ENCODE measurements at places on chromosomes 4 and X.

DNA sequence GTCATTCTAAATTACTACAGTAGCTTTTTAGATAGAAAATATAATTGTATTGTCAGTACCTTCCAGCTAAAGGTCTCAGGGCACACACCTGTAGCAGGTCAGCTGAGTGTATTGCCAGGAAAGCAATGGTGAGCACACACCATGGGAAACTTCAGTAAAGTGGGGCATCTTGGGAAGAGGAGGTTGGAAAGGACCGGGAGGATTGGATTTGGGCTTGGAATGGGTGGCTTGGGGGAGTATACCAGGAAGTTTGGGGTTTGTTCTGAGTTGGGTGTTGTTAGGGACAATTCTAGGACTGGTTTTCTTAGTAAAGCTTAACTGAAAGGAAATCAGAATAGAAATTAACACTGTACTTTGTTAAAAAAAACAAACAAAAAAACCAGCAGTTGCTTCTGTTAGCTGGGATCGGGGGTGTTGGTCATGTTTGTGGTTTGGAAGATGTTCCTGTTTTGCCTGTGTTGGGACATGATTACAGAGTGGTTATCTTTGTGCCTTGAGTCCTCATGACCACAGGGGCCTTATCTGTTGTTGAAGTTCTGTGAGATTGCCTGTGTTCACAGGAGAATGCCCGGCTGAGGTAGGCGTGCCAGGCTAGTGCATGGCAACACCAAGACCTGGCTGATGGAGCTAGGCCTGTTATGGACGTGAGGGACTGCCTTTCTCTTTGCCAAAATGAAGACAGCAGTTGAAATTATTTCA, 35.1 kb downstream of the PRIMPOL start:
- peak; percentile 76 for DNase-seq

GRCh38 chr4:836750-837301, 10.9 kb upstream of the CPLX1 start:
- no peak for DNase-seq

GRCh38 chr4:80202741-80203553, 5.6 kb downstream of the PRDM8 start:
- peak; percentile 52 for DNase-seq

- DNase-seq, result no peak
Observed at GRCh38 chr4:186021461-186022167, 47.3 kb upstream of the TLR3 start.

- DNase-seq, result peak; percentile 22
Observed at GRCh38 chrX:97398030-97398551, 514.4 kb downstream of the RPA4 start.

- no peak for DNase-seq
Observed at GRCh38 chrX:86028681-86029080, 18.7 kb downstream of the CHM start.

GRCh38 chr4:170122252-170122651, 32.5 kb upstream of the AADAT start:
- no peak for DNase-seq

DNA sequence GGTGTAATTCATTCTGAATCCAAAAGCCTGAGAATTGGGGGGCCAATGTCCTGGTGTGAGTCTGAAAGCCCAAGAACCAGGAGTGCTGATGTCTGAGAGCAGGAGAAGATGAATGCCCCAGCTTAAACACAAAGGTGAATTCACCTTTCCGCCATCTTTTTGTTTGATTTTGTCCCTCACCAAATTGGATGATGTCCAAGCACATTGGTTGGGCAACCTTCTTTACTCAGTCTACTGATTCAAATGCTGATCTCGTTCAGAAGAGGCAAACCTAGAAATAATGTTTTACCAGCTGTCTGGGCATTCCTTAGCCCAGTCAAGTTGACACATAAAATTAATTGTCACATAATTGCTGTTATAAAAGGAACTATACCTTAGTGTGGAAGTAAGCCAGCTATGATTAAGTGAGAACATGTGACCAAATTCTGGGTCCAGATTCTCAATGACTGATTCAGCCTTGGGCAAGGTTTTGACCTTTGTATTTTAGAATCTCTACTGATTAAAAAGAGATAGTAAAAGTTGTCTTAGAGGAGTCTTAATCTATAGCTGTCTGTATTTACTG, 34.5 kb upstream of the SLC4A4 start:
- no peak for DNase-seq

DNA sequence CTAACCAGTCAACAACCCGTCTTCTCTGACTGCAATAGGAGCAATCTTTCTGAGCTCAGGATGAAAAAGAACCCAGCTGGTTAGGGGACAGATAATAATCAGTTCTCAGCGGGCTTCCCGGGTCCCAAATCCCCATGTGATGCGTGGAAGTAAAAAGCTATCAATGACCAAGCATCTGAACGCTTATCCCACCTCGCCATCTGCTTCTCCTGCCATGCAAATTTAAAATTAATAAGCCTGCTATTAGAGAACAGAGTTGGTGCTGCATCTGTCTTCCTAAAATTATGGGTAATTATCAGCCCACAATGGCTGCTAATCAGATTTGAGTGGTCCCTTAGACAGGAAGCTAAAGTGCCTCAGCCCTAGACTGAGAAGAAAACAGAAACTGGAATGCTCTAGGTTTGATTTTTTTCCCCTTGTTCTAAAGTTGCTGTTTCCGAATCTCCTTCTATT, 37.5 kb downstream of the AFAP1 start:
- no peak for DNase-seq

- DNase-seq, result no peak
Observed at GRCh38 chr4:144340931-144341330, 200.4 kb upstream of the GYPA start.

DNA sequence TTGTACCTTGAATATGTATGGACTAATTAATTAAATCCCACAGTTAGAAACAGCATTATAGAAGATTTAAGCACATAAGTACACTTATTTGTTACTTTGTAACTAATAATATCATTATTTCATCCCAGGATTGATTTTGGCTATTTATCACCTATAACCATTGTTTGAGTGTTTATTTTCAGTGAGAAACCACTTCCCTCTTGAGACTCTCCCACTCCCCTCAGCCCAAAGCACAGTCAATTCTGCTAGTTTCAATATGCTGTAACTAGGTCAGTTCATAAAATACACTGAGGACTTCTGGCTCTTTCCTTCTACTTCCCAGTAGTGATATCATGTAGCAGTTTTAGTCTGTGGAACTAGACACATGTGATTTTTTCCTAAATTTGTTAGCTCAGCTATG, 16.3 kb downstream of the OFD1 start:
- no peak for DNase-seq

- DNase-seq, result no peak
Observed at GRCh38 chr4:122666527-122667245, 45.8 kb upstream of the IL21 start.

GRCh38 chr4:122797405-122798094, 29.1 kb upstream of the FGF2 start:
- no peak for DNase-seq

DNA sequence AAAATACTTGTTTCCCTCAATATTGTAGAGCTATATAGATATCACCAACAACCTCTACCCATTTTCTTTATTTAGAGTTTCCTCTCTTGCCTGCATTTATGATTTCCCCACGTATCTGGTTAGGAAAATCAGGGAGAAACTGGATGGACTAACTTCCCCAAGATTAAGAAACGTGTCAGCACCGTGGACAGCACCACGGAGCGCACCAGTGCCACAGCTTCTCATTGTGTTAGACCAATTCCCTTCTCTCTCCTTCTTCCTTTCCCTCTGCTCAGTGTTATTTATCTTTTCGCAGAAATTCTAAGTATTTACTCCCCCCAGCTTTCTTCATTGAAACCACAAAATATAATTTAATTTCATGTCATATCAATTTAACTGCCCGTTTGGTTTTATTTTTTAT, 568.6 kb upstream of the BOD1L1 start:
- DNase-seq, result peak; percentile 4

DNA sequence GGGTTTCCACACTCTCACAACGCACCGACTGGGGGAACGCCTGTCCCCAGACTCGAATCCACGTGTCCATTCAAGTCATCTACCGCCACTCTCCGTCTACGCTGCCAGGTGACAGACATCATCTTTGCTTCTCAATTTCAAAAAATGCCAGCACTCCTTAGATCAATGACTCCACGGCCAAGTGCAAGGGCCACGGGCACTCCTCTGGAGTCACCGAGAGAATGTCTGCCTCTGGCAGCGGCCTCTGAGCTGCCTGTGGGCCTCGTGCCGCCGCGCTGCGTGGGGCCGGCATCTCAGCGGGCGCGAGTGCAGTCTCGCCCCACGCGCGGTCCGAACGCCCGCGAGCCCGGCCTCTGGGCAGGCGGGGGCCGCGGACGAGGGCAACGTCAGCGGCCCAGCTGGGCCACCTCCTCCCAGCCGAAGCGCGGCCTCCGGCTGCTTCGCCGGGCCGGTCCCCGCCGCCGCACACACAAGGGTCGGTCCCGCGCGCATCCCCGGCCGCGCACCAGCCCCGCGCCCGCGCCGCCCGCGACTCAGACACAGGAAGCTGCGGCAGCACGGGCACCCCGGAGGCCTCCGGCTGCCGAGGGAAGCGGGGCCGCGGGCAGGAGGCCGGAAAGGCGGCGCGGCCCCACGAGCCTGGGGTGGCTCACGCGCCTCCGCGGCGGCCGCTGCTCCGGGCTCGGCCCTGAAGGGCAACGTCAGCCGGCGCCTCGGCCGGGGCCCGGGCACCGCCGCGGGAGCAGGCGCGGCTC, 450 bp downstream of the ACSL1 start:
- no peak for DNase-seq

GRCh38 chrX:36528661-36529060, 479.5 kb upstream of the FAM47C start:
- no peak for DNase-seq

DNA sequence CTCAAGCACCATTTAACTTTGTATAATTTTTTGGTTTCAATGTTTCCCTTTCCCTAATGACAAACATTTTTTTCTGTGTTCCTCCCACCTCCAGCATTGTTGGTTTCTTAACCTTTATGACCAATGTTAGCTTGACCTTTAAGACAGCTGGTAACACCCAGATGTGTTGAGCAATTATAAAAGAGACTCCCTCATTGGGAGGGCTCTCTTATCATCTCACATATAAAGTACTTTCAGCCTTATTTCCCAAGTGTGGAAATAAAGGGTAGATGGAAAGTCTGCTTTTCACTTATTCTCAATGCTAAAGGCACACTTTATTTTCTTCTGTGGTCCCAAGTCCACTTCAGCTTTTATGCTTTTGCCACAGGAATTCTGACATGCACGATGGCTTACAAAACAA, 1420.4 kb downstream of the RAPGEF2 start:
- DNase-seq, result no peak

DNA sequence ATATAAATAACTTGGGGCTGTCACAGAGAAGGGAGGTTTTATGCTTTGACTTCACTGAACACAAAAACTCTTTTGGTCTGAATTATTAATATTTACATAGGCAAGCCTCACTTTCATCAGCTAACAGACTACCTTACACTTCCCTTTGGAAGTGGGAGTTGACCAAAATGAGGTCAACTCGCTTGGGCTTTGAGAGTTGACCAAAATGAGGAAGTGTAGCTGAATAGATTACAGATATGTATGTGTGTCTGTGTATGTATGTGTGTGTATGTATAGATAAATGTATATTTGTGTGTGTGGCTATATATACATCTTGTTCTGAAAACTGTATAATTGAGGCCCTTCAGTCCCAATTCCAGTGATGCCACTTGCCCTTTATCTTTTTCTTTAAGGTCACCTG, 113.3 kb upstream of the IL13RA1 start:
- DNase-seq, result no peak

GRCh38 chr4:26048950-26049349, 134.9 kb downstream of the SMIM20 start:
- no peak for DNase-seq

DNA sequence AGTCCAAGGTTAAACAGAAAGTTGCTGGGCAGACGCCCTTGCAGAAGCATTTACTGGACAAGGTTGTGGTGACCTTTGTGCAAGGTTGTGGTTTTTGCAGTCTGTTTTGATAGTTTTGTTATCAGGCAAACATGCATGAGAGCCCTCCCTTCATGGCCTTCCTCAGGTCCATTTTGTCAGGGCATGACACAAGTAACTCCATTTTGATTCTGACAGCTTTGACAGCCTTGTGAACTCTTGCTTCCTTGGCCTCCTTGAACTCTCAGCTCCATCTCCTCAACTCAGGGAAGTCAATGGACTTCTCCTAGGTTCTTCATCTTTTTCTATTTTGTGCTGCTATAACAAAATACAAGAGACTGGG, 97.7 kb downstream of the CEP44 start:
- no peak for DNase-seq

- DNase-seq, result no peak
Observed at GRCh38 chr4:33772582-33772981, 2471.7 kb downstream of the ARAP2 start.

DNA sequence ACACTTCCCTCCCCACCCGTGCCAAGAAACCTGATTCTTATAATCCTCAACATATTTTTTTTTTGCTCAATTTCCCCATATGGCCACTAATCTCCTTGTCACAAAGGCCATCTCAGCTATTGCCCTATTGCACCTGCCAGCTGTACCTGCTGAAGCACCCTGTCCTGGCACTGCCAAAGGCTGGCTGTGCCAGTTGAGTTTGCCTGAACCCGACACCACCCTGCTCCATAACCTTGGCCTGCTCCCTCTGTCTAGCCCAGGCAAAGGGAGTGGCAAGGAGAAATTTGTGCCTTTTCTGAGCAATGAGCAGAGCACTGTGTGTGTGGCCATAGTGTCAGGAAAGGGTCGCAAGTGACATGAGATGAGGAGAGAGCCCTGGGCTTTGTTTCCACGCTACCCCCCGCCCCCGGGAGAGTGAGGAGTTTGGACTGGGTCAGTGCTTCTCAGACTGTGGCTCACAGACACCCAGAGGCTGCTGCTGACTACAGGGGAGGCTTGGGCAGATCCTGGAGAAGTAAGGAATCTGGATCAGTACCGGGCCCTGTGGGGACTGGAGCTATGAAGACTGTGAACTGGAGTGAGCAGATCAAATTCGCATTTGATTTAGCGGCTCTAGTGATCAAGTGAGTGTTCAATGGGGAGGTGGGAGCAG, 42.2 kb upstream of the HMGB3 start:
- no peak for DNase-seq

- DNase-seq, result no peak
Observed at GRCh38 chr4:169229571-169230028, 41.2 kb downstream of the SH3RF1 start.

- no peak for DNase-seq
Observed at GRCh38 chr4:140296335-140297220, 76.9 kb upstream of the SCOC start.

DNA sequence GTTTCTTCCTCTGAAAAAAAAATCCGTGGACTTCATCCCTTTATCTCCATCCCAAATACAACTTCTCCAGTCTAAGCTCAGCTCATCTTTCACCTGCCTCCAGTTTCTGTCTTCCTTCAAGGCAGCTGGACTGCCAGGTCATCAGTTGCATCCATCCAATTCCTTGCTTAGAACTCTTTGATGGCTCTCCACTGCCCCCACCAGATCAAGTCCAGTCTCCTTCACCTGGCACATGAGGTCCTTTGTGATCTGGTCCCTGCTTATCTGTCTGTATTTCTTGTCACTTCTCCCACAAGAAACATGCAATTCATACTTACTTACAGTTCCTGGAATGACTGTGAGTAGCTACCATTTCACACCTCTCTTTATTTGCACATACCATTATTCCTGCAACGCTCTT, 33.8 kb downstream of the OTUD6A start:
- DNase-seq, result no peak
